Caudate nucleus (tissue), 63 donors: ENCODE measurements at places on chromosomes 7 and 10.

DNA sequence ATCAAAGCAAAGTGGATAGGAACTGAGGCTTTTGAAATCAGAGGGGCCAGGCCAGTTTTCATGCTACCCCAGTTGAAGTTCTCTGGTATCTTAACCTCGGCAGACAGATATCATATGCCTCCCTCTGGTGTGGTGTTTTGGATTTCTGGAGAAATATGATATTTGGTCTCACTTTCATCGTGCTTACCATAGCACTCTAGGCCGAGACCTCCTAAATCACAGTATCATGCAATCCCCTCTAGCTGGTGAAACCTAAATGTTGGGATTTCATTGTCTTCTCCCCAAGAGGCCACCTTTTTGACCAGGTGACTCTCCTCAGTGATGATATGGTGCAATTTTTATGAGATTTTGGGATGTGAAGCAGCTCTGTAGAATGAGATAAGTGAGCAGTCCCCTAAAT is 183.5 kb downstream of the CREB5 start:
- no peak for DNase-seq

GRCh38 chr7:16558761-16559302 is 32.2 kb downstream of the LRRC72 start:
- DNase-seq, result no peak

GRCh38 chr7:24290004-24290641 is 6.1 kb downstream of the NPY start:
- no peak for DNase-seq

DNA sequence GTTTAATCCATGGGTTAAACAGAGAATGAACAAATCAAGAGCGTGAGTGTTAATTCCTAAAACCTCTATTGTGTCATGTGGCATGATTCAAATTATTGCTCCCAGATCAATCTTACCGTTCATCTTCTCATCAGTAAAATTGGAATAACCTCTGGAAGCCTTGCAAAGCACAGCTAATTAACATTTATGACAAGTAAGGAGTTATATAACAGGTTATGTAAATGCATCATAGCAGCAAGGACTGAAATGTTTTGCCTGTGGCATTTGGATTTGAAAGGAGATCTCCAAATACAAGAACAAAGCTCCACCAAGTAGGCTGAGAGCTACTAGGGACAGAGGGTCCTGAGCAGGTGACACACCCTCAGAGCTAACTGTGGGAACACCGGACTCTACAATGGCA is 502.9 kb upstream of the CELF2 start:
- DNase-seq, result no peak

GRCh38 chr7:75861636-75862035 is 17.2 kb upstream of the RHBDD2 start:
- DNase-seq, result no peak

DNA sequence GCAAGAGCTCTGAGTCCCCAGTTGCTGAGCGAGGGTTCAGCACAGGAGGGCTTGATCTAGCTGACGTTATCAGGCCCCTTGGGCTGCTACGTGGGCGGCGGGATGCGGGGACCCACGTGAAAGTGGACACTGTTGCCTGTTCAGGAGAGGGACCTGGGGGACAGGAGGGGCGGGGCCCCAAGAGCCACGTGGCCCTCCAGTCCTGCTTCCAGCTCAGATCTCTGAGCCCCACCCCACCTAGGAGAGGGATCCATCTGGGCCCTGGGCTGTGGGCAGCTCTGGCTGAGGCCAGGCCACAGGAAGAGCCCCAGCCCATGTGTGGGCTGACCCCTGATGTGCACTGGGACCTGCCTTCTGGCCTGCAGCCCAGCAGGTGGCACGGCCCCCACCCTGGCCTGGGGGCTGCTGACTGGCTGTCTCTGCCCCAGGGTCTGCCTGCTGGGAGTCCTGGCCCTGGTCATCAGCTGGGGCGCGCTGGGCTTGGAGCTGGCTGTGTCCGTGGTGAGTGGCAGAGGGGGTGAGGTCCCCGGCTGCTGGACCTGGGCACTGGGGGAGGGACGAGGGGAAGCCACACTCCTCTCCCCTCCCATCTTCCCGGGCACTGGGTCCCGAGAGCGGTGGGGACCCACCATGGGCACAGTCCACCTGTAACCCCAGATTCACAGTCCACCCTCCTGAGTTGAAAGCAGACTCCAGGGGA is 17.5 kb downstream of the TTYH3 start:
- DNase-seq, result no peak

DNA sequence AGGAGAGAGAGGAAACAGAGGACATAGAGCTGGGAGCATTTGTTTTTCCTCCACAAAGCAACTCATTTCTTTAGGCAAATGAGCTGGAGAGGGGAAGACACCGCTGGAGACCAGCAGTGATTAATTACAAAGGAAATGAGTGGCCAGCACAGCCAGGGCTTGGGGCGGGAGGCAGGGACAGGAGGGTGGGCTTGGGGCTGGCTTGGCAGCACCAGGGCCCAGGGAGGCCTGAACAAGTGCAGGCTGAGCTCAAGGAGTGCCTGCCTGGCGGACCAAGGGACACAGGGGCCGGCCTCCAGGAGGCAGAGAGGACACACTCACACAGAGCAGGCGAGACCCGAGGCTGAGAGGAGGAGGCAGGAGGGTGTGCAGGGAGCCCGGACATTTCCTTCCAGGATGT is 149.0 kb upstream of the UNC5B start:
- no peak for DNase-seq

DNA sequence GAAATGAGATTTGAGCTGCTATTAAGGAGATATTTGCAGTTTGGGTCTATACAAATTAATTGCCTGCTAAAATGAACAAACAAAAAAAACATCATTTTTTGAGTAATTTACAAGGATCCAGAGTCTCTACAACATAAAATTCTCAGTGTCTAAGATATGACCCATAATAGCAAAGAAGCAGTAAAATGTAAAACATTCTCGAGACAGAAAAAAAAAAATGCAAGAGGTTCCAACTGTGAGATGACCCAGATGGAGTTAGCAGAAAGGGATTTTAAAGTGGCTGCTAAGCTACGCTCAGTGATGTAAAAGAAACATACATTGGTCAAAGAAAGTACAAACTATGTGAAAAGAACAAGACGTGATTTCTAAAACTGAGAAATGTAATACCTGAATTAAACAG is 471.0 kb downstream of the SH2D4B start:
- no peak for DNase-seq

GRCh38 chr7:27605689-27606269 is 56.9 kb downstream of the HIBADH start:
- DNase-seq, result no peak

- no peak for DNase-seq
Observed at GRCh38 chr7:39816462-39817060, 133.5 kb upstream of the CDK13 start.

- no peak for DNase-seq
Observed at GRCh38 chr7:108149119-108149518, 19.0 kb upstream of the LAMB4 start.

DNA sequence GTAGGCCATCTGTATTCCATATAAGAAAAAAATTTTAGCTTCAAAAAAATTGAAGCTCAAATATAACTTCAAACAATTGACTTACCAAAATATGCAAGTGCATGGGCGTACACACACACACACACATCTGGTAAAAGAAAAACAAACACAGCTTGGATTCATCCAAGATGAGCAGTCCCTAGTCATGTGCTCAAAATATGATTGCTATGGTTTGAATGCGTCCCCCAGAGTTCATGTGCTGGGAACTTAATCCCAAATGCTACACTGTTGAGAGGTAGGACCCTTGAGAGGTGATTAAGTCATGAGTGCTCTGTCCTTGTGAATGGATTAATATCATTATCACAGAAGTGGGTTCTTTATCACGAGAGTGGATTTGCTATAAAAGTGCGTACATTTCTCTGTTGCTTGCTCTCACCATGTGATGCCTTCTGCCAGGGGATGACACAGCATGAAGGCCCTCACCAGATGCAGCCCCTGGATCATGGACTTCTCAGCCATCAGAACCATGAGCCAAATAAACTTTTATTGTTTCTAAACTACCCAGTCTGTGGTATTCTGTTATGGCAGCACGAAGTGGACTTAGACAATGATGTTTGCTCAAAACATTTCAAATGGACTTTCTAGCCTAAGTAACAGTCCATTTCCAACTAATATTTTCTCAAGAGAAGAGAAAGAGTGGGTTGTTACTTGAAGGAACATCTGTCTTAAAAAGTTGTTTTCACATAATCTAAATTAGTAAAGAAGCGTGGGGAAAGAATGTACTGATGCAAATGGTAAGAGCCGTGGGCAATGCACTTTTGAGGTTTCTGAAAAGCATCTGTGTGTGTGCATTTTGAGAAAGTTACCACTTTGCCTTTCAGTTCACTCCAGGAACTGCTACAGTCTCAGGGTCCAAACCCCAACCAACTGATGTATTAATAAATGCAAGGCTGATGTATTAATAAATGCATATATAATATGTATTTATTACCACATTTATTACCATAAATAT is 15.1 kb upstream of the SVIL start:
- DNase-seq, result no peak

GRCh38 chr7:65731562-65732035 is 141.3 kb upstream of the VKORC1L1 start:
- DNase-seq, result no peak

DNA sequence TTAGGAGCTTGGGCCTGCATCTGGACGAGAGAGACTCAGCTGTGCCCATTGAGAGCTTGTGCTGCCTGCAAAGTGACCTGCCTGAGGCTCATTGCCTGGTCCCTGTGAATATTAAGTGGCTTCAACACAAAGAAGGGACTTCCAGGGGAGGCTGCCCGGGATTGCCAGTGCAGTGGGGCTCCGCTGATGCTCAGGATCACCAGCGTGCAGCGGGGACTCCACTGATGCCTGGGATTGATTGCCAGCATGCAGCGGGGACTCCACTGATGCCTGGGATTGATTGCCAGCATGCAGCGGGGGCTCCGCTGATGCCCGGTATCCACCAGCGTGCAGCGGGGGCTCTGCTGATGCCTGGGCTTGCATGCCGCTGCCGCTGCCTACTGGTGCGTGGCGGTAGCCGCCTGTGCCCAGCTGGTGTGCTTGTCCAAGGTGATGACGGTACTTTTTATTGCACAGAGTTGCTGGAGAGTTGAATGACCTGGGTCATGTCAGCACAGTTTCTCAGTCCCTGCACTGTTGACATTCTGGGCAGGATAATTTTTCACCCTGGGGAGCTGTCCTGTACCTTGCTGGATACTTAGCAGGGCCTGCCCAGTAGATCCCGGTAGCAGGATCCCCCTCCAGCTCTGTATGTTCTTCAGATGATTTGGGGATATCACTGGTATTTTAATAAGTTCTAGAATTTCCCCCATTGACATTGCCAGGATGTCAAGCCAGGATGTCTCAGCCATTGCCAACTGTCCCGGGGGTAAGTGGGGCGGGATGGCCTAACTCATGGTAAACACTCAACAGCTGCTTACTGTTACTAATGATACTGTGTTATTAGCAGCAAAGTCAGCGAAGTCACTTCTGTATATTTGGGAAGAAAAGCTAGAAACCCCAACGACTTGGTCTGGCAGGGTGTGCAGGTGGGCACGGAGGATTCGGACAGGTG is 13.0 kb downstream of the DOCK1 start:
- DNase-seq, result peak; percentile 44

DNA sequence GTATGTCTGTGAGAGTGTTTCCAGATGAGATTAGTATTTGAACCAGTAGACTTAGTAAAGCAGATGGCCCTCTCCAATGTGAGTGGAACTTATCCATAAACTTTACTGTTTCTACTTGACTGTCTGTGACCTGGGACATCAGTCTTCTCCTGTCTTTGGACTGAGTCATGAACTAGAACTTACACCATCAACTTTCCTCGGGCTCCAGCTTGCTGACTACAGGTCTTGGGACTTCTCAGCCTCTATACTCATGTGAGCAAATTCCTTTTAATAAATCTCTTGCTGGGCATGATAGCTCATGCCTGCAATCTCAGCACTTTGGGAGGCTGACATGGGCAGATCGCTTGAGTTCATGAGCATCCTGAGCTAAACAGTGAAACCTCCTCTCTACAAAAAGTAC is 25.7 kb upstream of the WAPL start:
- no peak for DNase-seq

- DNase-seq, result peak; percentile 11
Observed at GRCh38 chr10:119608316-119609155, 11.8 kb upstream of the TIAL1 start.

DNA sequence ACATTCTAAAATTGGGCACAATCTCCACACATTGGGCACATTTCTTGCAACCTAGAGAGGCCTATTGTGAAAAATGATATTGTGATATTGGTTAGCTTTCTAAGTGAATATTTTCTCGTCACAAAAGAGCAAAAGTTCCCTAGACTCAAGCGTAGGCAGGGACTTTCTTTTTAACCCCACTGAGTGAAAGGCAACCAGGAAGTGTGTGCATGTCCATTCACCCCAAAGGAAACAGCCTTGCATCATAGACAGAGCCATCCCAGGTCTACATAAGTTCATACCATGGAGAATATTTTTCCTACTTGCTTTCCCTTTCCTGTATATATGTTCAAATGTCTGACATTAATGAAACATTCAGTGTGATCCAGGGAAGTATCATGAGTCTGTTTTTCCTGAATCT is 84.2 kb upstream of the AGBL3 start:
- no peak for DNase-seq

GRCh38 chr7:155593461-155594162 is 47.3 kb upstream of the CNPY1 start:
- no peak for DNase-seq

- DNase-seq, result no peak
Observed at GRCh38 chr10:8361510-8361844, 307.0 kb downstream of the GATA3 start.

- DNase-seq, result no peak
Observed at GRCh38 chr10:31315453-31315852, 3.6 kb upstream of the ZEB1 start.

- no peak for DNase-seq
Observed at GRCh38 chr10:91487911-91488582, 77.9 kb downstream of the HECTD2 start.

- no peak for DNase-seq
Observed at GRCh38 chr7:159140170-159140910, 4.3 kb downstream of the VIPR2 start.

DNA sequence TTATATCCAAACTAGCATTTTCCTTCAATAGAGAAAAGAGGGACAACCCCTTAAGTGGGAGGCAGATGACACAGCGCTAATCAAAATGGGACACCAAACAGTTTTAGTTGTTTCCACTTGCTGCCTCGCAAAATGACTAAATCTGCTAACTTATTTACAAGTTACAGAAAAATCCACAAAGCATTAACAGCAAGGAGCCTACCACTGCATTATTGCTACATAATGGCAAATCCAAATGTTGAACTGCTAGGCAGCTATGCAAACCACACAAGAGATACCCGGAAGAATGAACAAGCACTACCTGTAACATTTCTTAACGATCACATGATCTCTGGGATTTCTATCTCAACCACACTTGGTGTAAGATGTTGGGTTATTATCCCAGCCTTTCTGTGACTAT is 96.7 kb downstream of the SFMBT2 start:
- no peak for DNase-seq

GRCh38 chr7:55572378-55573233 is at the start of gene VOPP1:
VOPP1 (minus strand) TSS chr7:55572502; CDS start chr7:55572324, 178 bp downstream.
- peak; percentile 11 for DNase-seq

- DNase-seq, result no peak
Observed at GRCh38 chr10:60384708-60385398, 4.8 kb downstream of the ANK3 start.
